ENCODE measurements at places on chromosomes 6 and 20. TPM values are rescaled to one million over a fixed set of nuclear protein-coding genes. Genes with fewer than 3 reads are reported as not detected.

DNA sequence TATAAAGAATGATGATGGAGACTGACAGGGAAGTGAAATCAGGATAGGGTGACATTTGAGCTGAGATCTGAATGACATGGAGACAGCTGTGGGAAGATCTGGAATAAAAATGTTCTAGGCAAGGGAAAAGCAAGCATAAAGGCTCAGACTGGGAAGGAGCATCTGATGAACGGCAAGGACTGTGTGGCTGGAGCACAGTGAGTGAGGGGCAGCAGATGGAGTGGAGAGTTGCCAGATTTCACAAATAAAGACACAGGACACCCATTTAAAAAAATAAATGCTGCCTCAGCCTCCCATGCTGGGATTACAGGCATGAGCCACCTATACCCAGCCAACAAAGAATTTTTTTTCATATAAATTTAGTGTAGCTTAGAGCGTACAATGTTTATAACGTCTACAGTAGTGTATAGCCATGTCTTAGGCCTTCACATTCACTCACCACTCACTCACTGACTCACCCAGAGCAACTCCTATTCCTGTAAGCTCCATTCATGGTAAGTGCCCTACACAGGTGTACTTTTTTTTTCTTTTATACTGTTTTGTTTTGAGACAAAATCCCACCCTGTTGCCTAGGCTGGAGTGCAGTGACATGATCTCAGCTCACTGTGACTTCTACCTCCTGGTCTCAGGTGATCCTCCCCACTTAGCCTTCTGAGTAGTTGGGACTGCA, 2.4 kb upstream of the ZBTB24 start:
- no peak for DNase-seq

GRCh38 chr6:15921243-15921642, 207.6 kb upstream of the MYLIP start:
- DNase-seq, result no peak

DNA sequence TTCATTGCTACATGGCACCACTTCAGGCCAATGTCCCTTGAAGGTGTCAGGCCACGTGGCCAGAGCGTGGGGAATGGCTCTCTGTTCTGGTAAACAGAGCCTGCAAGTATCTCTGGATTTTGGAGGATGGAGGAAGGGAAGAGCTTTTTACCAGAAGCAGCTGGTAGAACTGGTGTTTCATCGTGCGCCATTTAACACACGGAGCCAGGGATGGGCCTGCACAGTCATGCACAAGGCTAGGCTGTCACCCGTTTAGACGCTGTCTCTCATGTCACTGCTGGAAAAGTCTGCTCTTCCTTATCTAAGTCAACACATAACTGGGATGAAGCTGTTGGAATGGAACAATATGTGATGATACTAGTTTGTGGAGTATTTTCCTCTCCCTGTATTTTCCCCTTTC, 123.9 kb downstream of the IBTK start:
- no peak for DNase-seq

DNA sequence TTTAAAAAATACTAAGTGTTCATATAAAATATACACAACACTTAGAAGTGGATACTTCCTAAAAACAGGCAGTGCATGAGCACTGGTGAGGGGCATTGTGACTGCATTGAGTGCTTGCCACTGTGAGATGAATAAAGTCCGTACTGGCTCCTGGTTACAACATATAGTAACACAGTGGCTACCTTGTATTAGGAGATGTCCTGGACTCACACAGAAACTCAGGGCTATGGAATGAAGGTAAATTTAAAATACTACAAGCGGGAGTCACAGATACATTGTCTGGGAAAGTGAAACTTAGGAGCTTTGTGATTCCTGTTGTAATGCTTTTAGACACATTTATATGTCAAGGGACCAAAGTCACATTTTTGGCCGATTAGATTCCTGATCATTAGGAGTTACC, 36.5 kb upstream of the HLA-G start:
- no peak for DNase-seq

The GPX5 gene
- not detected for polyA plus RNA-seq

The KHDC1L gene
- polyA plus RNA-seq, result not detected

The SIGLEC1 gene
- polyA plus RNA-seq, result not detected

The CNBD2 gene
- polyA plus RNA-seq, result 1.7 TPM
